EH (cell line): ENCODE measurements at places on chromosomes 16 and 17.

DNA sequence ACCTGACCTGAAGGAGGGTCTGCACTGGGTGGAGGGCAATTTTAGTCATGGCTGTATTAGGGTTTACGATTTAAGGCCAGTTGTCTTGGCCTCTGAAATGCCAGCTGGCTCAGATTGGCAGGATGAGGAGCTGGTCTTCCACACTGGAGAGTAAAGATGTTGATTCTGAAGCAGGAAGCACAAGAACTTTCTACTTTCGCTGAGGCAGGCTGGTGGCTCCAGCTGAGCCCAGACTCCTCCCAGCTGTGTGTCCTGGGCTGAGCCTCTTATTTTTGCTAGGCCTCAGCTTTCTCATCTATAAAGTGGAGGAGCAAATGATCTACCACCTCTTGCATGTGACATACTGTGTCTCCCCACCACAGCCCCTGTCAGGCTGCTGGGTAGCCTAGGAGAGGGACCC is 74.4 kb downstream of the MRM1 start:
- no peak for DNase-seq

DNA sequence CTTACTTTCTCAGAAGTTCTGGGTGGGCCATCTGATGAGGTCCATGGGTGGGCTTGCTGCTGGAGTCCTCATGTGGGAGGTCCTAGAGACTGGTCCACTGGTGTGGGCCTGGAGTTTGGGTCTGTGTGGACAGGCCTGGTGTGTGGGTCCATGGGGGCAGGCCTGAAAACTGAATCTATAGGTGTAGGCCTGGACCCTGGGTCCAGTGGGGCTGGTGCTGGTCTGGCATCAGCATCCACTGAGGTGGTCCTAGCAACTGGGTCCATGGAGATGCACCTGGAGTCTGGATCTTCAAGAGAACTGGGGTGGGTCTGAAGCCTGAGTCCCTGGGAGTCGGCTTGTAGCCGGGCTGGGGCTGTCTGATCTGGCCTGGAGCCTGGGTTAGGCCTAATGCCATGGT is 253.8 kb upstream of the CCL2 start:
- DNase-seq = no peak

DNA sequence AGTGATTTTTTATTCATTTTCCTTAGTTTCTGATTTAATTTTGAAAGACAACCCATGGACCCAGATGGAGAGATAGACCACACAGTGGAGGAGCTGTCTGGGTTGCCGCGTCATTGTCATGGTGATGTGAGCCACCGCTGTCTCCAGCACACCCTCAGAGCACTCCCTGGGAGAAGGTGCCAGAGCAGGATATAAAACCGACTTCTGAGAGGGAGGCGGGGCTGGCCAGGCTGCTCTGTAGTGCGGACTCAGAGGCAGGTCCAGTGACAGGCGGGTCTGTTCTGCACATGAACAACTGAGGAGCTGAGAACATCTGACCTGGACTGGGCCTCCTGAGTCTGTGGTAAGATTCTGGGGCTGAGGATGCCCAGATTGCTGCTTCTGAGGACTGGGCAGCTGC is 216.3 kb upstream of the NLRP1 start:
- peak; percentile 58 for DNase-seq

- DNase-seq = peak; percentile 15
These were observed 1.5 kb downstream of the GRIN2A start for GRCh38 chr16:10180771-10181163.

GRCh38 chr16:88771294-88771772 is 13.7 kb downstream of the PIEZO1 start:
- DNase-seq = no peak

DNA sequence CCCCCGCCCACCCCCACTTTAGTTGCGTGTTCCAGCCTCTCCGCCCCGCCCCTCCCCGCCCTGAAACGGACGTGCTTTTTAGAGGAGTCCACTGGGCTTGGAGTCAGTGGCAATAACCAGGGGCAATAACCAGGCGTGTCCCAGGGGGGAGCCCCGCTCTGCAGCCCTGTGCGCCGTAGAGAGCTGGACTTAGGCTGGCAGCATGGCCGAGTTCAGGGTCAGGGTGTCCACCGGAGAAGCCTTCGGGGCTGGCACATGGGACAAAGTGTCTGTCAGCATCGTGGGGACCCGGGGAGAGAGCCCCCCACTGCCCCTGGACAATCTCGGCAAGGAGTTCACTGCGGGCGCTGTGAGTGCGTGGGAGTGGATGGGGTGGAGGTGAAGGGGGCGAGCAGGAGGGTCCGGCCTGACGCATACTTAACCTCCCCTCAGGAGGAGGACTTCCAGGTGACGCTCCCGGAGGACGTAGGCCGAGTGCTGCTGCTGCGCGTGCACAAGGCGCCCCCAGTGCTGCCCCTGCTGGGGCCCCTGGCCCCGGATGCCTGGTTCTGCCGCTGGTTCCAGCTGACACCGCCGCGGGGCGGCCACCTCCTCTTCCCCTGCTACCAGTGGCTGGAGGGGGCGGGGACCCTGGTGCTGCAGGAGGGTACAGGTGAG is at the start of gene ALOX15B:
ALOX15B (plus strand) TSS at position 106 of the 657 bp plus-strand sequence; CDS start at position 203, 97 bp downstream.
- no peak for DNase-seq

- no peak for DNase-seq
These were observed 190.3 kb upstream of the IRX6 start for GRCh38 chr16:55133654-55134053.

GRCh38 chr17:7211491-7212273 is 8.0 kb downstream of the DLG4 start:
- DNase-seq = no peak
